ELR (cell line): ENCODE measurements at places on chromosomes 4 and X.

GRCh38 chr4:94939791-94940519 lies 182.2 kb downstream of the BMPR1B start:
- no peak for DNase-seq

DNA sequence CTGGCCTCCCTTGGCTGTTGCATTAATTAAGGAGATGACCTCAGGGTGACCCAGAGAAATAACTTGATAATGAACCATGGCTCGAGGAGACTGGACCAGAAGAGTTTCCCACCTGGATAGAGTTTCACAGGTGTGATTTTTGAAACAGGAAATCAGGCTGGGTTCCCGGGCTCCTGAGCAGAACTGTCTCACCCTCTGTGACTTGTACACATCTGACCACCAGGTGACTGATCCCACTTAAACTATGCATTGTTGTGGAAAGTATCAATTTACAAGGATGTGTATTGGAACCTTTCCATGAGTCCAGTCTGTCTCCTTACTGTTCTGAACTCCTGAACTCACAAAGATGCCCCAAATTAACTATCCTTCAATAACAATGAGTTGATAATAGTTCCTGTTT lies 220.3 kb downstream of the PTTG2 start:
- peak; percentile 42 for DNase-seq

DNA sequence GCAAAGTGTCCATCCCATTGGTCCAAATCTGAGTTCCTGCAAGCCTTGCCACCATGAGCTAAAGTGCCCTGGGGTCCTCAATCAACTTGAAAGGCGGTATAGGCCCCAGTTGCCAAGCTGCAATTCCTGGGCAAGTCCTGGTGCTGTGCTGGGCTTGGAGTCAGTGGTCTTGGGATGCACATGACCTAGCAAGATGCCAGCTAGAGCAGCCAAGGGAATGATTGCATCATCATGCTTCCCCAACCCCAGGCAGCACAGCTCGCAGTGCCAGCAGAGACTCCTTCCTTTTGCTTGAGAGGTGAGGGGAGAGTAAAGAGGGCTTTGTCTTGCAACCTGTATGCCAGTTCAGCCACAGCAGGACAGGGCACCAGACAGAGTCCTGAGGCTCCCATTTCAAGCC lies 50.5 kb downstream of the KCNIP4 start:
- no peak for DNase-seq

DNA sequence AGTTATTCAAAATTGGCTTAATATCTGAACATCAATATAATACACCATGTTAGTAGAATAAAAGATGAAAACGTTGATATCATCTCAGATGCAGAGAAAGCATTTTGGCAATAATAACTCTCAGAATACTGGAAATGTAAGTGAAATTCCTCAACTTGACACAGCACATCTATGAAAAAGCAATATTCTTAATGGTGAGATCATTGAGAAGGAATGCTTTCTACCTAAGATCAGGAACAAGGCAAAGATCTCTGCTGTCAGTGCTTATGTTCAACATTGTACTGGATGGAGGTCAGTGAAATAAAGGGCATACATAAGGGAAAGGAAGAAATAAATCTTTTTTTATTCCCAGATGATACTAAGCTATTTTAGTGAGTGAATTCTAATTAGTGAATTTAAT lies 40.6 kb downstream of the MRPL1 start:
- no peak for DNase-seq

GRCh38 chr4:74884266-74884665 lies 48.6 kb upstream of the PARM1 start:
- DNase-seq: no peak

DNA sequence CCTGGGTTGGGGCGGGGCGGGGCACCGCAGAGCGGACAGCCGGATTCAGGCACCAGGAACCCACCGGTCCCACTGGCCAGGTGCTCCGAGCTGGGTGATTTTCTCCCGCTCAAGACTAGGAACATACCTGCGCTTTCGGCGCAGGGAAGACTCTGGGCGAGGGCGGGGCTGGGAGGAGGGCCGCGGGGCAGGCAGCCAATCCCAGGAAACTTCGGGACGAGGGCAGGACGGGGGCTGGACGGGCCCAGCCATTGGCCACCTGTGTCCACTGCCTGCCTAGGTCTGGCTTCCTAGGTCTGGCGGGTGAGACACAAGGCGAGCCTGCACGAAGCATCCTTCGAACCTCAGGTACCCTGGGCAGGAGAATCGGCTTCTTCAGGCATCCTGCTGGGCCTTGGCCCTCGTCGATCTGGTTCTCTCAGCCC lies 274 bp upstream of the ERVMER34-1 start:
- DNase-seq: no peak

GRCh38 chr4:121462660-121463261 lies 81.9 kb upstream of the QRFPR start:
- peak; percentile 80 for DNase-seq

DNA sequence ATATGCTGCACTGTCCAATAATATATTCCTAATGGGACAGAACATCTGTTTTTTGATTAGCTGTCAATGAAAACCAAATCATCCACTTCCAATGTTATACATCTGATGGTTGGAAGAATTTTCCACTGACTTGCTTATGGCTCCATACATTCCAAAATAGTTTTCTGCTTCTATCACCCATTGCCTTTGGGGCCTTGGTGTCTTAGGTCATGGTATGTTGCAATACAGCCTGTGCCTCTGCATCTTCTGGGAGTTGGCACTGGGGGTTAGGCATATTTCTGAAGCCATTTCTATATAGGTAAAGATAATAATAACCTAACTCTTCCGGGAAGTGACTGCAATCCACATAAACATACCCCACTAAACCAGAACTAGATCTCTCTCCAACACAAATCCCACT lies 53.2 kb upstream of the NR3C2 start:
- peak; percentile 5 for DNase-seq

GRCh38 chr4:108361446-108361820 lies 192.7 kb upstream of the LEF1 start:
- no peak for DNase-seq

- DNase-seq: peak; percentile 66
Observed at GRCh38 chr4:188372058-188372457, 232.8 kb downstream of the TRIML1 start.

GRCh38 chr4:3487861-3488260 lies 24.8 kb downstream of the DOK7 start:
- no peak for DNase-seq

- DNase-seq: no peak
Observed at GRCh38 chr4:144902614-144903013, 195.4 kb downstream of the ANAPC10 start.

GRCh38 chrX:39677978-39678791 lies 419.6 kb downstream of the BCOR start:
- no peak for DNase-seq

GRCh38 chr4:86250619-86251018 lies 109.2 kb downstream of the MAPK10 start:
- no peak for DNase-seq

GRCh38 chrX:714131-714530 lies 83.5 kb downstream of the SHOX start:
- no peak for DNase-seq

DNA sequence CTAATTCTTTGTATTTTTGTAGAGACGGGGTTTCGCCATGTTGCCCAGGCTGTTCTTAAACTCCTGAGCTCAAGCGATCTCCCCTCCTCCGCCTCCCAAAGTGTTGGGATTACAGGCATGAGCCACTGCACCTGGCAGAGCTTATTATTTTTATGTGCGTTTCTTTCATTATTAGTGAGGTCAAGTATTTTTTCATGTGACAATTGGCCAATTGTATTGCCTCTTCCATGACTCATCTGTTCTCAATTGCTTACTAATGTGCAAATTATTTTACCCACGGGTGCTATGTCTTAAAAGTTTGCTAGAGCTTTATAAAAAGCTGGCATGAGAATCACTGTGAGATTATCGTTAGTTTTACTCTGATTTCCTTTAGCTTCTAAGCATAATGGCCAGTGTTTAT lies 13.0 kb upstream of the ARX start:
- DNase-seq: peak; percentile 68

GRCh38 chr4:6333301-6334202 lies 63.9 kb downstream of the WFS1 start:
- peak; percentile 34 for DNase-seq

DNA sequence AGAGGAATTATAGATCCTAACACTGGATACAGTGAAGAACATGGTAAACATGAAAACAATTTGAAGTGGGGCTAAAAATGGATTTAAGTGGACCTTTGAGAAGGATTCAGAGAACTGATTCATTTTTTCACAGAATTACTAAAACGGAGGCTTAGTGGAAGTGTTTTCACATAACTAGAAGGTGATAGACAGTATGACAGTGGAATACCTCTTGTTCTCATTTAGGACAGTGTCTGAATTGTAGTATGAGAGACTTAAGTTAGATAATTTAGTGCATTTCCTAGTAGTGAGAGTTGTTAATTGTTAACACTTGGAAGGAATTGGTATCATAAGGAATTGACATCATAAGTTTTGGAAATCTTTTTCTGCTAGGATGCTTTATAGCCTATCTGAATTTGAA lies 64.1 kb downstream of the FIP1L1 start:
- no peak for DNase-seq

DNA sequence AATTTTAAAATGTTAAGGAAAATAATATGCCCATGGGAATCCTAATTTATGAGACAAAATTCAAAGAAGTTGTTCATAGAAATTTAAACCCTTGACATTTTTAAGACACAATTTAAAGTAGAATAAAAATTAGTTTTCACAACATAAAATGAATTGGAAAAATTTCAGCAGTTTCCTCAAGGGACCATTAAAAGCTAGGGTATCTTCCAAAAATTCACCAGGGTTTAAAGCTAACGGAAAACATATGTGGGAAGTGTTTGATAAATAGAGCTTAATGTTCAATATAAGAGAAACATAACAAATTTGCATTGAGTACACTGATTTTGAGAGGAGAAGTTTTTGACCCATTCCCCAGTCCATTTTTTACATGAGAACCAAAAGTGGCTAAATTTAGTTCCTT lies 228.9 kb upstream of the TTC29 start:
- DNase-seq: no peak

- DNase-seq: no peak
Observed at GRCh38 chrX:42725196-42725595, 52.8 kb downstream of the PPP1R2C start.

GRCh38 chr4:4884611-4885010 lies 25.1 kb downstream of the MSX1 start:
- no peak for DNase-seq

- no peak for DNase-seq
Observed at GRCh38 chrX:133265331-133265730, 47.2 kb upstream of the TFDP3 start.

DNA sequence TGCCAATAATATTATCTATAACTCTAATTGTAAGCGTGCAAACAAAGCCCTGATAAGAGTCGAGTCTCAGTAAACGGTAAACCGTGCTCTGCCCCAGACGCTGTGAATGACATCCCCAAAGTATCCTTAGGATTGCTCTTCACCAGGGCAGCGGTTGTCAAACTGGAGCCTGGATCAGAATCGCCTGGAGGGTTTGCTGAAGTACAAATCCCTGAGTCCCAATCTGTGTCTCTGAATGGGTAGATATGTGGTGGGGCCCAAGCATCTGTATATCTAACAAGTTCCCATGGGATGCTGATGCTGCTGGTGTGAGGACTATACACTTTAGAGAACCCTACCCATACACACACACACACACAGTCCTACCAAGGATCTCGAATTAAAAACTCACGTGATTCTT lies 813 bp upstream of the APBB2 start:
- no peak for DNase-seq

DNA sequence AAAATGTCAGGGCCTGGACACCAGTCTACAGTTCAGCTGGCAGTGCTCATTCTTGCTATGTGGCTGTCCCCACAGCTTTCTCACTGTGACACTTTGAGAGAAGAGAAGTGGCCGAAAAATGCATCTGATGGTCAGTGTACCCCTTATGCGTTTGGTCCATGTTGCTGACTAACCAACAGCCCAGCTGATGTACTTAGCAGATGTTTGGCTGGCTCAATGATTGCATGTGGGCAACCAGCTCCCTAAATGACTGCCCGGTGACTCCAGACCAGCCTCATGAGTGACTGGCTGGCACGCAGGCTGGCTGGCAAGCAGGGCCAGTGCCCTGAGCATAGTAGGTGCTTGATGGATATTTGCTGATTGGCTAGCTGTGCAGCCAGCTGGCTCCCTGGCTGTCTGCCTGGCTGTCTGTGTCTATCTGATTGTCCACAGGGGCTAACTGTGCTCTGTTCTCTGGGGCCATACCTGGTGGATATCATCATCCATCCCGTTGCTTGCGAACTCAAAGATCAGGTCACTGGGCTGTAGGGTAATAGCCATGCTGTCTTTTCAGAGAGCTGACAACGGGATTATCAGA lies 29.4 kb downstream of the ELF4 start:
- DNase-seq: no peak

GRCh38 chrX:23745786-23746185 lies 2.7 kb upstream of the ACOT9 start:
- no peak for DNase-seq
